ENCODE measurements at places on chromosomes 5 and 9. TPM values are rescaled to one million over a fixed set of nuclear protein-coding genes. Genes with fewer than 3 reads are reported as not detected.

GRCh38 chr9:92254381-92255337 lies 38.8 kb downstream of the IARS1 start:
- DNase-seq = no peak

DNA sequence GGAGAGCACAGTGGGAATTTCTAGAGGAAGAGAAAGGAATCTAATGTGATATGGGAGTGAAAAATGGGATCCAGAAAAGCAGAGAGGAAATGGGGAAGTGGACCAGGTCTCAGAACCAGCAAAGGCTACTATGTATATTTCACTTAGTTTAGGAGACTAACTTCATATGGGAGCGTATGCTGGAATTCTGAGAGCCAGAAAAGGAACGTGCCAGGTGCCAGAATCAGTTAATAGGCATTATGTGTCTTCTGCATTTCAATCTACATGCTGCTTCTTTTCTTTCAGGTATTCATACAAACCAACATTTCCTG lies 28.5 kb upstream of the IFNA14 start:
- no peak for DNase-seq

DNA sequence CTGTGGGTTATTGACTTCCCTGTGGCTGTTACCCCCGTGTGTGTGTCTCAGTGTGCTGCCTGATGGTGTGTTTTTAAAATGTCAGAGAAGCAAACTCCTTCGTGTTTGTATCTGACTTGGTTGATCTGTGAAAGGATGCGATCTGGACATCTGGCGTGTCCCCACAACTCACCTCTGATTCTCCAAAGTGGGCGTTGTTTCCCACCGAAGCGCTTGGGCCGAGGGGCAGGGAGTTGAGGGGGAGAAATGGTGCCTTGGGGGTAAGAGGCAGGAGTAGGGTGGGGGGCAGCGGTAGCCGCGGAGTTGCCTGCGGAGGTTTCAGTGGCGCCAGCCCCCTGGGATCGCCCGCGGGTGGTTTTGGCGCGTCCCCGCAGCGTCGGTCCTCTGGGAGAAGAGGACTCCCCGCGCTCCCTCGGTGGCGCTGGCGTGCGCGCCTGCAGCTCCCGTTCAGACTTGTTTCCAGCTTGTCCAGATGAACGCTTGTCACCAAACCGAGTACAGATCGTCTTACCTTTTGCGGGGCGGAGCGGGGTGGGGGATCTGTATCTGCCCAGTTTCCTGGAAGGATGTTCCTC lies 1.1 kb downstream of the MAST4 start:
- DNase-seq = no peak

DNA sequence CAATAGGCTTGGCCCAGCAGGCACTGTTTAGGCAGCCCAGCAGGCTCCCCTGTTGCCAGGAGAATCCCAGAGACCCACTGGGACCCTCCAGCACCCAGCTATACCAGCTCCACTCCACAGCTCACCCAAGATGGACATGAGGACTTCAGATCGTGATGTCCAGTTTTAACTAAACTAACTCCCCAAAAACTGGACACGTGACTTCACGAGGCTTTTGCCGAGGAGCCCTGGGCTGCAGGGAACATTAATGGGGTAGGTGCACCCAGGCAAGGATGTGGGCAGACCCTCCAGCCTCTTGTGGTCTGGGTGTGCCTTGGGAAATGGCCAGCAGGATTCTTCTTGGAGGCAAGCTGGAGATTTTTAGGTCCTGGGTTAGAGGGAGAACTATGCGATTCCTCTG lies 8.9 kb upstream of the NKD2 start:
- peak; percentile 11 for DNase-seq

- no peak for DNase-seq
Observed at GRCh38 chr5:50463047-50463446, 22.0 kb upstream of the EMB start.

DNA sequence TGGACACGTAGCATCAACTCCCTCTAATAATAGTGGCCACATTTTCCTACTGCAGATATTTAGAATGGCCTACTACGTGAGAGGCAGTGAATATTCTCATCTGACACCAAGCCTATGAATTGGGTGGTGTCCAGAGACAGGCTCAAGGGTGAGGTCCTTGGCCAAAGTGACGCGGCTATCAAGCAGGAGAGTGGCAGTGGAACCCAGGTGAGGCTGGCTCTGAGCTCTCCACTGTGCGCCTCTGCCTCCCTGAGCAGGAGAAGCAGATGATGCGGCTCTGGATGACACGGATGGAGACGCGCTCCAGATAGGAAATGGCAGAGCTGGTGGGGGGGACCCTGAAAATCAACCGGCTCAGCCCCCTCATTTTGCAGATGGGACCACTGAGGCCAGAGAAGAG lies 69.7 kb downstream of the CFAP77 start:
- DNase-seq = no peak

DNA sequence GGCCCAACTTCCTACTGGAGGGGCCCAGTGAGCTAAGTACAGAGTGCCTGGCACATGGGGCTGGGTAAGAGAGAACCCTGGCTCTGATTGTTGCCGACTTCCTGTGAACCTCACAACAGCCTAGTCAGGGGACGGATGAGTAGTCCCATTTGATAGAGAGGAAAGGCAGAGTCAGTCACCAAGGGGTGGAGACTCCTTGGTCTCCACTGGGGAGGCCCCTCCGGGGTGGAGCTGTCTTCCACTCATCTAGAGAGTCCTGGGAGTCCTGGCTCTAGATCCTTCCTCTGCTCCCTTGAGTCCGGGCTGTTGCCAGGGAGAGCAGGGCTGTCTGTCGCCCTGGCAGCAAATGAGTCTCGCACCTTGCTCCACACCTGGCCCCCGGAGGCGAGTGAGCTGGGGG lies 8.0 kb downstream of the GRK6 start:
- DNase-seq = no peak

- no peak for DNase-seq
Observed at GRCh38 chr5:149399775-149400174, 20.7 kb upstream of the IL17B start.

- DNase-seq = no peak
Observed at GRCh38 chr9:16715404-16715803, 155.1 kb downstream of the BNC2 start.

DNA sequence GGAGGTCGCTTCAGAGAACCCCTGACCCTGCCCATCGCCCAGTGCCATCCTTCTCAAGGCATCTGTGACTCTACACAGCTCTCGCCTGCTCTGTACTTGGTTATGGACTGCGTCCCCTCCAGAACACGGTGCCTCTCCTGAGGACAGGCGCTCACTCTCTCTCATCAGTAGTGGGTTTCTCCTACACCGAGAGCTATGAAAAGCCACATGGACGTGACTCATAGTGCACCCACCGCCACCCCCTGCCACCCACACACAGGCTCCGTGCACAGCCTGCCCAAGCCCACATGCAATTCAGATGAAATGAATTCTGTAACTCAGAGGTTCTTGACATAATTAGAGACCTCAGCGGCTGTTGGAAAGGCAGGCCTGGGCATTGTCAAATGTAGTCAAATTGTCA lies 13.9 kb downstream of the GTF3C5 start:
- no peak for DNase-seq

- DNase-seq = no peak
Observed at GRCh38 chr5:138370537-138370936, 18.1 kb downstream of the KDM3B start.

GRCh38 chr5:151656311-151656710 lies 30.4 kb downstream of the SPARC start:
- no peak for DNase-seq

DNA sequence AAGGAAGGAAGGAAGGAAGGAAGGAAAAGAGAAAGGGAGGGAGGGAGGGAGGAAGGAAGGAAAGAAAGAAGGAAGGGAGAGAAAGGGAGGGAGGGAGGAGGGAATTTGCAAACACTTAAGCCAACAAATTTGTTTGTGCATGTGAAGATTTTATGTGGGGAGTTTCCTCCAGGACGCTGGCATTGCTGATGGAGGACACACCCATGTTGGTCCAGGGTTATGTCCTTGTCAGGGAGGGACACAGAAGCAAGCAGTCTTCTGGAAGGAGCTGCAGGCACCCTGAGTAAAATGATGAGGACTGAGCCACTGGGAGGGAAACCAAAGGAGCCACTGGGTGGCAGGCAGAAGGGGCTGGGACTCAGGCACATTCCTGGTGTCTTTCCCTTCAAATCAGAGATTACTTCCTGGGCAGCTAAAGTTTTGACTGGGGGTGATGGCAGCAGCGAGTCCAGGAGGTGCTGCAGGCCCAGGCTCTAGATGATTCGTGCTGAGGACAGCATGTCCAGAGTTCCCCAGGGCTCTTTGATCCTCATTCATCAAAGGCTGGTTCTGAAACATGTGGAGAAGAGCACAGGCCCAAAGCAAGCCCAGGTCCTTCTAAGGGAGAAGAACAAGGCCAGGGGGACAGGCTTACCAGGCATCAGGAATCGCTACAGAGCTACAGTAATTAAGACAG lies 109.2 kb downstream of the PAX5 start:
- DNase-seq = no peak

DNA sequence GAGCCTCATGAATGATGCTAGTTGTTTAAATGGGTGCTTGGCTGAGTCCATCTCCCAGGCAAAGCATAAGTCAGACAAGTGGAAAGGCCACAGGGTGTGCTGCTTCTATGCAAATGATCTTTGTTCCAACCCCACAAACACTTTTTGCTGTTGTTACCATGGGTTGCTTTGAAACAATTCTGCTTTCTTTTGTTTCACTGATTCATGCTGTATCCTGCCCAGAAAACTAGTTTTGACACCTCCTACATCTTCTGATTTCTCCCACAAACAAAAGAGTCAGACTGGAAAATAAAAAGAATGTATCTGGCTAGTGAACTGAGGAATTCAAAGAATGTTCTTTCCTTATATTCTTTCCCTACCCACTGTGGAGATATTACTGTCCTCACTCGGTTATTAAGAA lies 298.6 kb downstream of the DIRAS2 start:
- DNase-seq = no peak

DNA sequence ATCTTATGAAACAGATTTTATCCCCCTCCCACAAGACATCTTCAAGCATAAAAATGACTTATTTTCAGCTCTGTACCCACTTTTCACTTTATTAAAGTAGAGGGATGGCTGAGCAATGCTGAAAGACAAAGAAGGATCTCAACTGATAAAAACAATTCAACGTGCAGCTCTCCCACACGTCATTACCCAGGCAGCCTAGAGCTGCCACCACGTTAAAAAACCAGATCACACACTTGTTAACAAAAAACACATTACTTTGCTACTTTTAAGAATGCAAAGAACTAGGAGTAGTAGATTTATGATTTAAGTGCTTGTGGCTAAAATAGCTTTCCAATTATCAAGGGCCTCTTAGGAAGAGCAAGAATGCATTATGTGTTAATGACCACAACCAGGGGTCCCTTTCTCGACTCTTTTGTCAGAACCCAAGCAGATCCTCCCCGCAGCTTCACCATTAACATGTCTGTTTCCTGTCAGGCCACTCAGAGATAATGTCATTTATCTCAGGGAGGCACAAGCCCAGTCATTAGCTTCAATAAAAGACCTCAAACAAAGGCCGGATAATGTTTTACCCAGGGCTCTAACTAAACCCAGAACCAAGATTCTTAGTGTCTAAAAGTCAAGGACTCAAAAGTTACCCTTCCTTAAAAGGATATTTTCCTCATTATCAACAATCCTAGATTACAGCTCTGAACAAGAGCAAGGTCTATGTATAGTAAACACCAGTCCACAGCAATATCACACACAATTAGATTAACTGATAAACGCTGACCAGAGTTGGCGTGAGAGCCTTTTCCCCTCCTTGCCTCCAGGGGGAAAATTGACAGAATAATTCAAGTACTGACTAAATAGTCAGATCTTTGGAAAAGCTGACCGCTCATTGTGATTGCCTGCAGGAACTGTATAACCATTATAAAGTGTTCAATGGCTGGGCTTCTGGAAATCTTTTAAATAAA lies 7.5 kb downstream of the ZNF608 start:
- DNase-seq = no peak

DNA sequence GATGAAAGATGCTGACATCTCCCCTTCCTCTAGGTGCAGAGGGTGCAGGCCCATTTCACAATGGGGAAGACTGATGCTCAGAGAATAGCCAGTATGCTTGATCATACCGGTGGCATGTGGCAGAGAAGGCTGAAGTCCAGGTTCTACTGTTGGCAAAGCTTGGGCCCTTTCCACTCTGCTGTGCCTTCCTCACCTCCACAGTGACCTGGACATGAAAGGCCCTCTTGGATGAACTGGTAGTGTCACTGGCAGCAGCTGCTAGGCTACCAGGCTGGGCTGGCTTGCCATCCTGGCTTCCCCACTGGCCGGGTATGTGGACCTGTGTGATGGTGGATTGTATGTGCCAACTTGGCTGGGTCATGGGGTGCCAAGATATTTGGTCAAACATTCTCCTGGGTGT lies 92.0 kb downstream of the GADD45G start:
- no peak for DNase-seq

GRCh38 chr5:95069948-95070347 lies 214.9 kb downstream of the MCTP1 start:
- no peak for DNase-seq

DNA sequence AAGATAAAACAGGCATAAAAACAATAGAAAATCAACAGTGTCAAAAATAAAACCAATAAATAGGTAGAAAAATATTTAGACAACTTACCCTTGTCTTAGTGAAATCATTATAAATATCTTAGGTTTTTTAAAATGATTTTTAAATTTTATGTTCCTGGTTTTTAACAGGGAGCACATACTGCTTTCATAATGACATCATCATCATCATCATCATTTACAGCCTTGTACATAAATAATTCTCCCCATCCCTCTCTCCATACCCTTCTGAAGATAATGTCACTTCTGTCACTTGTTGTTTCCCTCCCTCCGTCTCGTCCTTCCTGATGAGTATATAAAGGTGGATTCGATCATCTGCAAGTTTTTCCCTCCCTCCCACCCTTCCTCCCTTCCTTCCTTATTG lies 56.6 kb downstream of the CDH9 start:
- DNase-seq = no peak

DNA sequence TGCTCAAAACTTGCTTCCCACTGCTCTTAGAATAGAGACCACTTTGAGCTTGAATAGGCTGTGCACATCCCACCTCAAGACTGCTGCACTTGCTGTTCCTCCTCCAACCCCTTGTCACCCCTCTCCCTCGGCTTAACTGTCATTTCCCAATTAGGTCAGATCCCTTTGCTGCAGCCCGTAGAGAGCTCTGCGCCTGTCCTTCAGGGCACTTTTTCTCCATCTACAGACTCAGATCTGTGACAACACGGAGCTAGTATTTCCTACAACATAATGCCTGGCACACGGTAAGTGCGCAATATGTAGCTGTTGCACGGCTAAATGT lies 485 bp upstream of the HABP4 start:
- DNase-seq = no peak

- DNase-seq = no peak
Observed at GRCh38 chr5:68482199-68482598, 266.6 kb downstream of the PIK3R1 start.

- no peak for DNase-seq
Observed at GRCh38 chr5:148682058-148683026, 28.0 kb upstream of the HTR4 start.

DNA sequence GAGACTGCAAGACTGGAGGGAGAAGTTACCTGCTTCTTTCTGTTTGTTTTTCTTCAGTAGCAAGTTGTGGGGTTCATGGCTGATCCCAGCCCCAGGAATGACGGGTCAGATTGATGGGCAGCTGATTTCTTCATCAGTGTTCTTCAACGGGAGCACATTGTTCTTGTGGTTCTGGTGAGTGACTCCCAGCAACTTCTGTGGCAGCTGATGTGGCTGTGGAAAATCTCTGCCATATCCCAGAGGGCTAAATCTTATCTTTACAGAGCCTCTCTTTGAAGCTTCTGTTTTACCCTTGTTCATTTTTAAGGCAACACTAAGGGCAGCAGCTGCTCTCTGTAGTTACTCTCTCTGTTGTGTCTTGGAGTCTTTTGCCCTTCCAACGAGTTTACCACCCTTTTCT lies 710.3 kb downstream of the PRELID2 start:
- DNase-seq = no peak

ZDHHC11 gene
- 5.8 TPM for total RNA-seq

BARHL1 gene
- total RNA-seq = not detected

PPP3R2 gene
- total RNA-seq = not detected

PAPPA gene
- total RNA-seq = 12.9 TPM

ST8SIA4 gene
- total RNA-seq = 11.0 TPM

Measured in omental fat pad (tissue), 4 donors.